Stimulated activated effector memory CD8-positive, alpha-beta T cell treated with anti-CD3 and anti-CD28 coated beads, Interleukin-12 subunit alpha, Interleukin-12 subunit beta, amount 100 ng/mL, for 72 hours (primary cell): ENCODE measurements at places on chromosomes 13 and 19.

- no peak for DNase-seq
Observed at GRCh38 chr13:88395804-88396203, 724.6 kb downstream of the SLITRK5 start.

DNA sequence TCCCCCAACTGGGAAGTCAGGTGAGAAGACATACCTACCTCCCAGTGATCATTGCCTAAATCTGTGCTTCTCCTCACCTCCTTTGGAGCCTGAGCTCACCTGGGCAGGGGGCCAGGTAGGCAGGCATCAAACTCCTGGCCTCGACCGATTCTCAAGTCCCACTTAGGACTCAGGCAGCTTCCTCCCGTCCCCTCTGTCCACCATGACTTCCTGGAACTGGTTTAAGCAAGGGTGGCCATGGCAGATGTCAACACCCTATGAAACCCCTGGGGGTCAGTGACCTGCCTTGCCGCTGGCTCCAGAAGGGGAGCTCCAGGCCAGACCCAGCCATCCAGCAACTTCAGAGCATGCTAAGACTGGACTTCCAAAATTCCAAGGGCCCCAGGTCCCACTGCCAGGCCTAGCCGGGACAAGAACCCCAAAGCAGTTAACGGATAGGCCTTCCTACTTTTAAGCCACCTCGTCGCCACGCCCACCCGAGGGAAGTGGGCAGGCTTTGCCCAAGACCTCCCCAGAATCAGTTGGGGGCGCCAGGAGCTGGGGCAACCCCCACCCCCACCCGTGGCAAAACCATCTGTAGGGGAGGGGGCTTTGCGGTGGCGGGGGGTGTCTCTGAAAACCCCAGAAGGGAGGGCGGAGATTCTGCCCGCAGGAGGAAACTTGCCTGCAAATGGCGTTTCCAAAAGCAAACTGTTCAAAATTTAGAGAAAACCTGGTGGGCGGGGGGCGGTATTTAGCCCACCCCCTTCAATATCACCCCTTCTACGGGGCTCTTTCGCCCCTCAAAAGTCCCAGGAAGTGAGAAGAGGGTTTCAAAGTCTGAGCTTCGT is 657 bp downstream of the PLIN3 start:
- no peak for DNase-seq

- no peak for DNase-seq
Observed at GRCh38 chr13:93045836-93046235, 180.8 kb upstream of the GPC6 start.

GRCh38 chr13:53105890-53106289 is 77.3 kb downstream of the OLFM4 start:
- no peak for DNase-seq

GRCh38 chr13:36405151-36405550 is 27.1 kb upstream of the CCNA1 start:
- no peak for DNase-seq

GRCh38 chr13:44146138-44146537 is 227.5 kb upstream of the SERP2 start:
- DNase-seq, result no peak

- no peak for DNase-seq
Observed at GRCh38 chr19:16232568-16232967, 34.9 kb downstream of the AP1M1 start.

GRCh38 chr19:5045956-5046338 is 77.0 kb downstream of the KDM4B start:
- DNase-seq, result no peak

- no peak for DNase-seq
Observed at GRCh38 chr19:13056052-13056660, 46.5 kb downstream of the LYL1 start.

- no peak for DNase-seq
Observed at GRCh38 chr13:37070145-37070695, 10.7 kb upstream of the SUPT20H start.

GRCh38 chr13:45132369-45133064 is 12.2 kb downstream of the GTF2F2 start:
- DNase-seq, result no peak
